ENCODE measurements at places on chromosomes 6 and 20.

DNA sequence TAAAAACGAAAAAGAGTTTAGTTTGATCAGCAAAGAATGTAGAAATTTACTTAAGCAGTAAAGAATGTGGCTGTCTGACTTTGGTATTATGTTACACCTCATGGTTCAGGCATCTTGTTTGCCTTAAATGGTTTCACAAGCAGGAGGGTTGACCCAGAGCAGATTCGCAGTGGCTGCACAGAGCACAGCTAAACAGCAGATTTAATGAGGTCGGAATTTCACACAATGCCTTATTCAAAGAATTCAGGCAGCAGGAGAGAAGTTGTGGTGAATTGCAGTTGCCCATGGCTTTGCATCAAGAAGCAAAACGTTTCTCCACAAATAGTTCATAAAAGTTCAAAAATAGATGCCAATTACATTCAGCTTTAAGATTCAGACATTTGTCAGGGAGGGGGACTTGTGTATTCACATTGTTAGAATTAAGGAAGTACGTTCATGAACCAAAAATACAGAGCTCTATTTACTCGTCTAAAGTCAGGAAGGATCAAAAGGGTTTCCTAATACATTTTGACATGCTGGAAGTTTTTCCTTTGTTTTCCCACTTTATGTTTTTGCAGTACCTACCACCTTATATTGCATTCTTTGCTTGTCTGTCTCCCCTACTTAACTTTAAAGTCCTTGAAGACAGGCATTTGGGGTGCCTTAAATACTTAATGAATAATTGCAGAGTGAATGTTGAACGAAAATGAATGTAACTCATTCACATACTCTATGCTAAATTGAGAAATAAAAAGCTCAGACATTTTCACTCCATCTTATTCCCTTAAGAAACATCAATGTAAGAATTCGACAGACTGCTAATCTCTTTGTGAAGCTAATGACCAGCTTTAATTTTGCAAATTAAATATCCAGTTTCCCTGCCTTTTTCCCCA is 1163.6 kb upstream of the CITED2 start:
- DNase-seq: no peak

DNA sequence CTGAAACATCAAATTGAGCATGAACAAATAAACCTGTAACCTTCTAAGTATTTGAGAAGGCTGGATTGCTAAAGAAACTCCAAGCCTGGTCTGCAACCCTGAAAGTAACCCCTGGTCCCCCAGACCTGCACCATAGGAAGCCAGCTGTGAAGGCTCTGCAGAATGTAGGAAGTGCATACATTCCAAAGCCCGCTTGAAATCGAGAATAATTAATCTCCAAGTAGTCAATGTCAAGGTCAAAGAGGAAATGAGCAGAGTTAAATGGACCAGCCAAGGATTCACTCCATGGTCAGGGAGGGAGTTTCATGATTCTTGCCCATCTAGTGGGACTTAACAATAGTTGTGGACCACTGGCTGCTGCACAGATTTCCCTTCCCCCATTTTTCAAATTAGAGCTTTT is 107.6 kb upstream of the RNF24 start:
- no peak for DNase-seq

DNA sequence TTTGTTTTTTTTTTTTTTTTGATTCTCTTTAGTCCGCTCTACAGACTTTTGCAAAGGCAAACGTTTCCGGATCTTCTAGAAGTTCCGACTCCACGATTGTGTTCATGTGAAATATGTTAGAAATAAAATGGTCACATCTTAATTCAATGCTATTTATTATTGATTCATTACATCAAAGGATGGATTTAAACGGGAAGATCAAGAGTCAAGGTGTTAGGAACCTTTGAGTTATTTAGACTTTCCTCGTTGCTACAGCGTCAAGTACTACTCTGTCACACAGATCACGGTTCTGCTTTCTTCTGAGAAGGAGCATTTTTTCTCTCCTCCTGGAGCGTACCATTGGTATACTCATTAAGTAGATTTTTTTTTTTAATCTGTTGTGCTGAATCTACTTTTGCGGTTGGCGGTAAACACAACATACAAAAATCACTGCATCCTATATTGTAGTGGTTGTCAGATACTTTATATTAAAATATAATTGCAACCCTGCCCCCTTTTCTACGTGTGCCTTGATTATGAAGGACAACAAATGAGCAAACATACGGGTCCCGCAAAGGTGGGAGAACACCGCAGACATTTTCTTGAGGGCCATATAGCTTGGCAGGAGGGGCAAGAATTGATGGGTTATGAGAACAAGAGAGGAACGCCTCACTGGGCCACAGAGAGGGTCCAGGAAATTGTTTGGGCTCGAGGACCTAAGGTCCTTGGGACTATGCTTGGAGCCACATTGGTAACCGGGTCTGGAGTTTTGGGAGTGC is 17.5 kb downstream of the HMGN4 start:
- no peak for DNase-seq

DNA sequence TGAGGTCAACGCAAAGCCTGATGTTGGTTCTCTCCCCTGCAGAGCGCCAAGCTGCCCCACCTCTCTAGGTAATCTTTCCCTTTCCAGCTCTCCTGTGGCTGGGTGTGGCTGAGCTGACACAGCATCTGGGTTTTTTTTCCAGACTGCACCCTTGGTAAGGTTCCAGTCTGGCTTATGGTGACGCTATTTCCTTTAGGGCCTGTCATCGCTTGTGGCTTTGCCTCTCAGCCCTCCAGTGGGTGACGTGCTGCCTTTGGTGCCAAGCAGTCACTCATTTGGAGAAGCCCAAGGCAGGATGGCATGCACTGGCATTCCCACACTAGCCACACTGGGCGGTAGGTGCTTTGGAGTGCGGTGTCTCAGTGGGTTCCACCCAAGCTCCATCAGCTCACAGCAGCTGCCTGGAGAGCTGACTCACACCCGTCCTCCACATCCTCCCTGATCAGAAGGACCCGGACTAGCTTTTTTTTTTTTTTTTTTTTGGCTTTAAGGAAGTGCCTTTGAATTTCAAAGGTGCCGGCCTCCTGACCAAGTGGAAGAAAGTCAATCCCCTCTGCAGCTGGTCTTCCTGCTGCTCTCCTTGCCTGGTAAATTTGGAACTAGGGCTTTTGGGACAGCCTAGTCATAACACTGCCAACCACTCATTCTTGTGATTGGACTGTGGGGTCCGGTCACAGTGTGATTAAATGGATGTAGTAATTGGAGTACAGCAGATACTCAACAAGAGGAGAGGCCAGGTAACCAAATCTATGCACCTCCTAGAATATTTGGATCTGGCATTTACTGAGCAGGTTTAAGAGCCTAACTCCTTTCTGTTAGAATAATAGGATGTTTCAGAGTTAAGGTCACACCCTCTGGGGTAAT is 153.6 kb downstream of the CD83 start:
- DNase-seq: no peak

- DNase-seq: no peak
Observed at GRCh38 chr20:29878281-29878741, 1379.2 kb upstream of the DEFB115 start.

DNA sequence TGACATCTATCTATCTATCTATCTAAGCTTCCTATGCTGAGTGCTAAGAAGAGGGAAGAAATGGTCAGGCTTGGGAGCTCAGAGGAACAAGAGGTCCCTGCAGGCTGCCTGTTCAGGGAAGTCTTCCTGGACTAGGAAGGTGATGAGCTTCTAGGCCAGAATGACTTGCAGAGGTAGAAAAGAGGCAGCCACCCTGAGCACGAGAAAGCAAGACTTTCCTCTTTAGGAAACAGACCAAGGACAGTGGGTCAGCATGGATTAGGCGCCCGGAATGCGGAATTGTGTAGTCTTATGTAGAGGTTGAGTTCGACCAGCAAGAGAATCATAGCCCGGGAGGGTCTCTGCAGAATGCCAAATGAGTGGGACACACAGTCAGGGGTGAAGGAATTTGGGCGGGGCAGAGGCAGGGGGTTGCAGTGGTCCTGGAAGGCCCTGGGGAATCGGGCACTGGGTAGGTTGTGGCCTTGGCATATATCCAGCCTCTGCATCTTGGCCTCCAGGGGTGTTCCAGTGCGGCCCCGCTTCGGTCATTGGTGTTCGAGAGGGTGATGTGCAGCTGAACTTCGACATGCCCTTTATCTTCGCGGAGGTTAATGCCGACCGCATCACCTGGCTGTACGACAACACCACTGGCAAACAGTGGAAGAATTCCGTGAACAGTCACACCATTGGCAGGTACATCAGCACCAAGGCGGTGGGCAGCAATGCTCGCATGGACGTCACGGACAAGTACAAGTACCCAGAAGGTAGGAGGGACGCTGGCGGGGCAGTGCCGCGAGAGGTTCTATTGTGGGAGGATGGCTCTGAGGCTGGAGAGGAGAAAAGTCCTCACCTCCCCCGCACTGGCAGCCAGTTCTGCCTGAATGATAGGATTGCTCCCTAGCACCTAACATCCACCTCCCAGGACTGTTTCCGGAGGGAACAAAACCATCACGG is 32.1 kb downstream of the TGM3 start:
- no peak for DNase-seq

- no peak for DNase-seq
Observed at GRCh38 chr20:57106692-57107091, 159.7 kb downstream of the BMP7 start.

DNA sequence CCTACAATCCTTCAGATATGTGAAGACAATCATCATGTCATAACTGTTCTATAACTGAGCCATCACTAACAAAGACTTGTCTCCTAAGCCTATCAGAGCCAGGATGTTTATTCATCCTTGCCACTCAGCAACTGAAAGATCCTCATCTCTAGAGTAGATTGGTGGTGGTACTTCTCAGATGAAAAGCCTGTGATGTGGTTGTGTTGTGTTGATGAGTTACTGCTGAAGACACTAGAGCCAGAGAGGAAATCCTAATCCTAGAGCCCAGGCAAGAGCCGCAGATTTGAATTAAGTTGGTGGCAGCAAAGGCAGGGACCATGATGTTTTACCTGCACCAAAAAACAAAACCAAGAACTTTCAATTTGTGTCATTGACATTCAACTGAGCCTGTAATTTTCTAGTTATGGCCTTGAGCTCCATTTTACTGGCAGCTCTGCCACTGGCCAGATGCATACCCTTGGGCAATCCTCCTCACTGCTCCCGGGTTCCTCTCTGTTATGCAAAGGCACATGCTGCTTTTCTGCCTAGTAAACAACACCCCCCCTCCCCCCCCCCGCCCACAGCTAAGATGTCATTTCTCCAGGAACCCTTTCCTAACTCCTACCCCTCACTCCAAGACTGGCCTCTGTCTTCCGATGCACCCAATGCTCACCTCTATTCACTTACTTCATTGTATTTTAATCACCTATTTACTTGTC is 50.2 kb upstream of the REV3L start:
- no peak for DNase-seq

DNA sequence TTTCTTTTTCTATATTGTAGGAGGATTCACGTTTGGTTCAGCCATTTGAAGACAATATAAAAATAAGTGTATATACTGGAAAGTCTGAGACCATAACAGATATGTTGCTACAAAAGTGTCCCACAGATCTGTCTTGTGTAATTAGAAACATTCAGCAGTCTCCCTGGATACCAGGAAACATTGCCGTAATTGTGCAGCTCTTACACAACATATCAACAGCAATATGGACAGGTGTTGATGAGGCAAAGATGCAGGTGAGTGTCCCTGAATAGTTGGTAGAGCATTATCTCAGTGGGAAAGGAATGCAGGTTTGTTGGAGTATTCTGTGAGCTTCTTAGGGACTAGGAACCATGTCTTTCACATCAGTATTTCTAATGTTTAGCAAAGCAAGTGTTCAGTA is 18.3 kb upstream of the ADGRF4 start:
- no peak for DNase-seq

DNA sequence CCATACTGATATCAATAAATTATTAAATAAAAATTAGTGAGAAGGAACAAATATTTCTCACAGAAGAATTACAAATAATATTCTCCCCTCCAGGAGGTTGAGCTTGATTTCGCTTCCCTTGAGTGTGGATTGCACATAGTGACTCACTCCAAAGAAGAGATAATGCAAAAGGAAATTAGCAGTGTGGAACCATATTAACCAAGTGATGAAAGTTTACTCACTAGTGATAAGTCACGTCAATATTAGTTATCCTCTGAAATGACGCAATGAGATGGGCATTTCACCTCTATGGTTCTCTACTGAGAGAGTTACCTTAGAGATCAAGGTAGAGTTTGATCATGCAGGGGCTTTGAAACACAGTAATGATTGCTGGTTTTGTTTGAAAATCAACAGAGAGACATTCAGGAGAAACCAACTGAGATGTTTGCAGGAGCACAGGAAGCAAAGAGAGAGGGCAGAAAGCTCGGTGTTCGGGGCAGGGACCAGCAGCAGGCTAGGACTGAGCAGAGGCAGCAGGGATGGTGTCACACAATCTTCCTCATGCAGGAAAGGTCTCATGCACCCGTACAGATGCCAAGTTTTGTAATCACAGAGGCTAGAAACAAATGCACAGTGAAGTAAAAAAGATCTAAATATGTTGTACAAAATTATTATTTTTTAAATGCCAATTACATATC is 634.5 kb downstream of the QKI start:
- DNase-seq: no peak

GRCh38 chr6:89284963-89285735 is 29.9 kb downstream of the GABRR2 start:
- DNase-seq: no peak

DNA sequence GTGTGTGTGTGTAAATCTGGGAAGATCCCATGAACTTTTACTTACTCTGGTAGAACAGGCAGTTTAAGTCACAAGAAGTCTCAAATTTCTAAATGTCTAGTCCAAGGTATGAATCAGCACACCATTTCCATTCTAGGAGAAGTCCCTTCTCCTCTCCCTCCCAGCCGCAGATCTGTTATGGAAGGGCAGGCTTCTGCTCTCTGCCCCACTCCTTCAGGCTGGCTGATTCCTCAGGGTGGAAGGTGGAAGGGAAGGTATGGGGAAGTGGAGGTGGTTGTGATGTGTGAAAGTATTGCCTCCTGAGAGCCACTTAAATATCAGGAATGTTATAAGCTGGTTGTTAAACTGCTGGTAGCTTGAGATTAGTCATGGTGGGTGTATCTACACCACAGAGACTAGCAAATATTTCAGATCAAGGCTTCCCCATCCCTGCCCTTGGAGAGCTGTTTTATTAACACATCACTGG is 44.5 kb upstream of the LAMA4 start:
- no peak for DNase-seq

DNA sequence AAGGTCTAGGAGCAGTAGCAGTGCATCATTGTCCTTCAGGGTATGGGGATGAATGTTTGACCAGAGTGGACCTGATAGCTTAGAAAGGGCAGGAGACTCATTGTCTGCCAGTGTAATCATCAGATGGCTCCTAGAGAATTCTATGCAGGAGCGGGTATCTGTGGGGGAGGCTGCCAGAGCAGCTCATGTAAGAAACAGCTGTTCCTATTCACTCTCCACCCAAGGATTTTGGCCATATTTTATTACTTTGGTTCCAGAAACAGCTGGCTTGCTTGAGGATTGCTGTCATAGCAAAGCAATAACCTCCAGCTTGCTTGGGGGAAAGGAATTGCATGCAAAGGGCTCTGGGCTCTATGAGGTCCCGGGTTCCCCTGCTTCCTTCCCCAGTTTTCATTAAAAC is 44.1 kb downstream of the RALY start:
- no peak for DNase-seq

- peak; percentile 26 for DNase-seq
Observed at GRCh38 chr20:5557123-5557522, 193.1 kb upstream of the SHLD1 start.

GRCh38 chr6:151141685-151142084 is 98.1 kb upstream of the AKAP12 start:
- DNase-seq: no peak

- DNase-seq: no peak
Observed at GRCh38 chr20:49668181-49668877, 45.3 kb downstream of the B4GALT5 start.

Data from NCI-H1436 (cell line).